ENCODE measurements at places on chromosomes 4 and X. TPM values are rescaled to one million over a fixed set of nuclear protein-coding genes. Genes with fewer than 3 reads are reported as not detected.

- DNase-seq, result no peak
Measured at GRCh38 chr4:146335763-146336409, 121.5 kb downstream of the REELD1 start.

- DNase-seq, result no peak
Measured at GRCh38 chr4:139304920-139305319, 2.6 kb upstream of the NDUFC1 start.

PPP1R2C gene
- total RNA-seq, result not detected

ADGRG4 gene
- 0.67 TPM for total RNA-seq

MAP9 gene
- 4.9 TPM for total RNA-seq

EGFL6 gene
- 15.7 TPM for total RNA-seq

NAA11 gene
- total RNA-seq, result not detected
